ENCODE measurements at places on chromosomes 7 and 10.

DNA sequence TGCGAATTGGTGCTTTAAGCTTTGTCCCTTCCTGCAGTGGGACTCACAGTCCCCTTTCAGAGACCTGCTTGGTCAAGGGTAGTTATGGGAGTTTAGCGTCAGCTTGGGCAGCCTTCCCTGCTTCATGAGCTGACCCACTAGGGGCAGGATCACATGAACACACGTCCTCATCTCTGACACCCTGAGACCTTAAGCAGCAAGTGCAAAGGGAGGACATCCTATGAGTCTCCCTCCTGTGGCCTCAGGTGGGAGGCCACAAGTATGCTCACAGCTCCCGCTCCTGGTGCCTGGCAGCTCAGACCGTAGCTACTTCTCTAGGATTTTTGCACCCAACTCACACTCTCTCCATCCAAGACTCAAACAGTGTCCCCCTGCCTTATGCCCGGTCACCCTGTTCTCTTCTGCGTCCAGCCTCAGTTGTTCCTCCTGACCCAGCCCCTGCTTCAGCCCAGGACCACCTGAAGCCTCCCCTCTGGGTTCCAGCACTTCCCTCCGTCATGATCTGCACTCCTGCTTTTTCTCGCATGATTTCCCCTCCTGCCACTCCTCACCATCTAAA, 136.6 kb upstream of the FAM20C start:
- DNase-seq = peak; percentile 59

DNA sequence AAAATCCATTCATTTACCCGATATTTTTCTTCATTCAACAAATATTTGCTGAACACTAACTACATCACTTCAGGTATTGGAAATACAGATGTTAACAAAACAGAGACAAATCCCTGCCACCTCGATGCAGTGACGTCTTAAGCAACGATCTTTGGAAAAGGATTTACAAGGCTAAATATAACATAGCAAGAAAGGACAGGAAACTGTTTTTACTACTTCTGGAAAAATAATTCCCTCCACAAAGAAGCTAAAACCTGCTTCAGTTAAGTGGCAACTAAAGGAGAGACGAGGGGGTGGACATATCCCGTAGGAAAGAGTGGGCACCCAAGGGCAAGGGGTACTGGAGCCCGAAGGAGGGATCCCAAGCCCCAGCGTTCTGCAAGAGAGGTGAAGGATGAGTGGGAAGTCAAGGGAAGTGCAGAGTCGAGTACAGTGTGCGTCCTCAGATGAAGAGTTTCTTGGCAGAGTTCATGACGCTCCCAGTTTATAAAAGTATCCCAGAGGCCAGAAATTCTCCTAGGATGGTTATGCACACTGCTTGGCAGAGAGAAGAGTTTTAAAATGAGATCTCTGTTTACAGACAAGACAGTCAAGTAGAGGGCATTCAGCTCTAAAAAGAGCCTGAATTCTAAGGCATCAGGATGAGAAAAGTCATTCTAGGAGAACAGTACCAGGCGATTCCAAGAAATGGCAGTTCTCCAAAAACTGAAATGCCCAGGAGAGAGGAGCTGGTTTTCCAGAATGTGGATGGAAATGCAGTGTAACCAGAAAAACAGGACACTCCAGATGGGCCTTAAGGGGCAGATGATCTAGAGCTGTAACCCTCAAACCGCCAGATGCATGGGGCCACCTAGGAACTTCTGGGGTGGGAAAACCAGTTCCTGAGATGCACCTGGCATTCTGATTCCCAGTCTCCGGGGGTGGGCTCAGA, 97.3 kb downstream of the GRB10 start:
- no peak for DNase-seq

DNA sequence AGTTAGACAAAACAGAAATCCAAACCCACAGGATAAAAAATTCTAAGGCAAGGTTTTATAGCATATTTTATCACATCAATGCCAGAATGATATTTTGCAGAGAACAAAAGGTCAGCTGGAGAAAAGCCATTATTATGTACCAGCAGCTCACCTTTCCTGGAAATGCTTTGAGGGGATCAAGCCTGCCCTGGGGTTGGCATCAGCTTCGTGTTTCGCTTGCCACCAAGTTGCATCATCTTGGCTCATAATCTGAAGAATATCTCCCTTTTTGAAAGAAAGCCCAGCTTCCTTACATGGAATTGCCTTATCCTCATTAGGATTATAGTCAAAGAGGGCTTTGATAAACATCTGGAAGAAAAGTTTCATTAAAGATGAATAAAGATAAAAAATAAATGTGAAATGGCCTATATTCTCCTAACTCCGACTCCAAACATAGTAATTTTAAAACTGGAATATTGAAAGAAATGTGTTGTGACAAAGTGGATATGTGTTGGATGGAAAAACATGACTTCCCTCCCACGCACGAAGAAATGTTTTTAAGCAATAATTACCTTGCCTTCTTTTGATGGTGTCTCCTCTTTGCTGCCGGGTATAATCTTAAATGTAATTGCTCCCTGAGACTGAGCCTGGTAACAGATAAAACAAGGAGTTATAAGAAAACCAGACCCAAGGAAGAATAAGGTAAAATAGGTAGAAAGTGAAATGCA, 121.3 kb upstream of the ODAD2 start:
- no peak for DNase-seq

DNA sequence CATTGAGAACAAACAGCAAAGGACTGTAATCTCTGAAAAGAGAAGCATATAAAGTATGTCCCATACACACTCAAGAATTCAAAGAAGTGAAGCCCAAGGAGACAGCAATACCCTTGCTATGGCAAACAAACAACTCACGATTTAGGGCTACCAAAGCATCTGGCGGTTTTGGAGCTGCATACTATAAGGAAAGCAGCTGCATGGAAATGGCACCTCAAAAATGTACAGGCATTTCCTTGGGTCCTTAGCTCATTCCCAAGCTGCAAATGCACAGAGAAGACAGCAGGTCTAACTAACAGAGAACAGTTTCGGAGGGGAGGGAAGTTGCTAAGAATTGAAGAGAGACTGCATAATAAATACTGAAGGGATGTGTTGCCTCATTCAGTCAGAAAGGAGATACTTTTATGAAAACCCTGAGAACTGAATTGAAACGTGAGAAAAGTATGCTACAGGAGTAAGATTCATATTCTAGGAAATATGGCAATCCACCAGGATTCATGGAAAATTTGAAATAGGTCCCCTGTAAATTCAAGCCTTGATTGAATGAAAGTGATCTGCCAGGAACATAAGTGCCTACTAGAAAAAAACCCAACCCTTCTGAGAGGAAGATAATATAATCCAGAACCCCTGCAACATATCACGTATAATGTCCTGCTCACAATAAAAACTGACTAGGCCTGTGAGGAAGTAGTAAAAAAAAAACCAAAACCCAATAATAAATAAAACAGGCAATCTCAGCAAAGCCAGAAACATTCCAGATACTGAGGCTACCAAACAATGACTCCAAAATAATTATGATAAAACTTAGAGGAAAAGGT, 36.4 kb downstream of the CUBN start:
- no peak for DNase-seq

DNA sequence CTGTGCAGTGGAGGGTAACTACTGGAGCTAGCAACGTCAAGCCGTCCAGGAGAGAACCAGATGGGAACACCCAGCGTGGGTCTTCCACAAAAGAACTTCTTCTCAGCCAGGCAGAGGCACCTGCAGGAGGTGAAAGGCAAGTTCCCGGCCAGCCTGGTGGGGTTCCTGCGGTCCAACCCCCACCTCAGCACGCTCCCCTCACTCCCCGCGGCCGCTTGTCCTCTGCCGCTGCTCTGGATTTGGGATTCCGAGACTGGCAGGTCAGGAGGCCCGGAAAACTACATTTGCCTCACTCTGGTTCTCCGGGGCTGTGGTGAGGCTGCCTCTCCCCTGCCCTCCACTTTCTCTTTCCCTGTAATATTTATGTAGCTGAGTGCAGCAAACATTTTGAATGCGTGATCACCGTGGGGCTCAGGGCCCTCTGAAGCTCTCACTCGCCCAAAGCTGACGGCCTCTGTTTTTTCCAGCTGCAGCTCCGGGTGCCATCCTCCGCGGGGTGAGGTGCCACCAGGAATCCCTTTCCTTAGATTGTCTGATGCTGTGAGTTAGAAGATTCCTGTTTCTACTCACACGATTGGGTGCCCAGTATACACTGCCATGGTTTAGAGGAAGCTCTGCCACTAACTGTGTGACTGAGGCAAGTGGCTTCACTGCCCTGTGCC, 366.9 kb downstream of the DNAJB6 start:
- peak; percentile 29 for DNase-seq

DNA sequence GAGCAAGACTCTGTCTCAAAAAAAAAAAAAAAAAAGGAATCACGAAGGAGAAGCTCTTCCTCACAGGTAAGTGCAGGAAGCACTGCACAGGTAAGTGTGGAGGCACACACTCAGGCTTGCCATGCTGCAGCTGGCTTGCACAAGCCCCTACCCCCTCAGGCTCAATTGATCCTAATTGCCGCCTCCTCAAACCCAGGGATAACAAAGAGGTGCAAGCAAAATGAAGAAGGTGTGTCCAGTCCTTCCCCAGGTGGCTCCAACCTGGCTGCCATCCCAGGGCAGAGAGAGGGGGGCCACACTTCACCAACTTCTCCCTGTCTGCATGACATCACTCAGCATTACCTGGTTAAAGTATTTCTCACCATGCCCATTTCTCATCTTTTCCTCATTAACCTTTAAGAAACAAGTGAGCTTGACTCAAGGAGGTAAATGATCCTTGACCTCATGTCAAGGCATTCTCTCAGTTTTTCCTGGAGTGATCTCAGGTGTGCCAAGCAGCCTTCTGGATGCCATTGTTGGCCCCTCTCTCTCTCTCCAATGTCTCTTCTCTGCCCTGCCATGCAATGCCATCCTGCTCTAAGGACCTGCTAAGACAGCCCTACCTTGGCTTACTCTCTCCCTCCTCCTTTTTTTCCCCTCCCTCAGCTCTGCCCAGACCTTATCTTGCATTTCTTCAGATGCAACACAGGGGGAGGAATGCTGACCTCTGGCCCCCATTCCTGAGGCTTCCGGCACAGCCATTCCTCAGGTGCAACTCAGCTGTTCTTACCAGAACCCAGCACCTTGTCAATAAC, 13.0 kb upstream of the TRPV6 start:
- DNase-seq = peak; percentile 87

GRCh38 chr10:132246296-132246695, 59.5 kb downstream of the DPYSL4 start:
- no peak for DNase-seq

- DNase-seq = no peak
These were observed 11.2 kb downstream of the AVL9 start for GRCh38 chr7:32506266-32507054.

DNA sequence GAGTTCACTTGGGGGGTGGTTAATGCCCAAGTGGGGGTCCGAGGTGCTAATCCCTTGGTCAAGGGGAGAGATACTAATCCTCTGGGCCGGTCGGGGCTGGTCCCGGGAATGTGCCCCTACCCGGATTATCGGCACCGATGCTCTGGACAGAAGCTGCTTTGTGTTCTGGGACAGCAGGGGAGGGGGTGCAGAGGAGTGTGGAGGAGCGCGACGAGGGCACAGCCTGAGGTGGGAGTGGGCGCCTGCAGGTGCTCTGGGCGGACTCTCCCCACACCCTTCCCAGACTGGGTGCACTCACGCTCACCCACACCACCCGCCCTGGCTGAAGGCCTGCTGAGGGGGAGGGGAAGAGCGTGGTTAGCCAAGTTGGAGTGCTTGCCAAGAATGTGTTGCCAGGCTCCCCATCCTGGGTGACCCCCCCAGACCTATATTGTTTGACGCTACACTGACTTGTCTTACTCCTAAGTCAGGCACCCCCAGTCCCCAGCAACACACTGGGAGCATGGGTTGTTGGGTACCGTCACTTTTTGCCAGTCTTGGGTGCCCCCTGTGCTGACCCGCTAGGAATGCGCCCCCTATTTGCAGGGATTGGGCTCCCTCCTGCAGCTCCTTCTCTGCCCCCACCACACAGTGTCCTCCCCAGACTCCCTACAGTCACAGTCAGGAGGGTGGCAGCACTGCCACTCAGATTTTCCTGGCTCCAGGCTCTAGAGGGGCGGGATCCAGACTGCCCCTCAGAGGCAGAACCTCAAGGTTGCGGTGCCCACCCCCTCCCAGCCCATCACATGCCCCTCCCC, 1.2 kb downstream of the SLC4A2 start:
- DNase-seq = no peak

GRCh38 chr10:11515596-11516430, 95.6 kb downstream of the USP6NL start:
- no peak for DNase-seq

- DNase-seq = no peak
These were observed 21.8 kb downstream of the NET1 start for GRCh38 chr10:5434017-5434753.

DNA sequence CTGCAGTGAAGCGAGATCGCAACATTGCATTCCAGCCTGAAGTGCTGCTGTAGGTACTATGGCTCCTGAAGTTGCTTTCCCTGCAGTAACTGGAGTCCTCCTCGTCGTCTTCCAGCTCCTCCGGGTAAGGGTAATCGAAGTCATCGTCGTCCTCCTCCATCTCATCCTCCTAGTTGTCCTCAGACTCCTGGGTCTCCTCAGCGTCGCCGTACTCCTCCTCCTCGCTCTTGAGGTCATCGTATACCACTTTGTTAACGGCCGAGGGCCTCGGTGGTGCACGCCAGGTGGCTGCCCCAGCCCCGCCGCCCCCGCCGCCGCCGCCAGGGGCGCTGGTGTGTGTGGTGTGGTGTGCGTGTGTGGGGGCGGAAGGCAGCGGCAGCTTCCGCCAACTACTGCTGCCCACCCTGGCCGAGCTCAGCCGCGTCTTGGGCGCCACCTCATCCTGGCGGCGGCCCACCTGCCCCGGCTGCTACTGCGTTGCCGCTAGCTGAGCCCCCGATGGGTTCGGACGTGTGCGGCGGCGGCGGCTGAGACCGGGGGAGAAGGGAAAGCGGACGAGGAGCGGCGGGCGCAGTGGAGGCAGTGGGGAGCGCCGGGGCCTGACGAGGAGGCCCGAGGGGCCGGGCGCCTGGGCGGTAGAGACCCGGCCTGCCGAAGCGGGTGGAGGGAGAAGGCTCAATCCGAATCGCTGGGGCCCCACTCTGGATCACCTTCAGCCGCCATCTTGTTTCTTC, 11.8 kb upstream of the ACBD5 start:
- DNase-seq = peak; percentile 92

- DNase-seq = no peak
These were observed 353.1 kb downstream of the GPR37 start for GRCh38 chr7:124412531-124412930.

GRCh38 chr10:59888781-59889435, 17.4 kb downstream of the CCDC6 start:
- DNase-seq = no peak

- DNase-seq = no peak
These were observed 3.5 kb upstream of the NSMCE4A start for GRCh38 chr10:121978511-121978910.

DNA sequence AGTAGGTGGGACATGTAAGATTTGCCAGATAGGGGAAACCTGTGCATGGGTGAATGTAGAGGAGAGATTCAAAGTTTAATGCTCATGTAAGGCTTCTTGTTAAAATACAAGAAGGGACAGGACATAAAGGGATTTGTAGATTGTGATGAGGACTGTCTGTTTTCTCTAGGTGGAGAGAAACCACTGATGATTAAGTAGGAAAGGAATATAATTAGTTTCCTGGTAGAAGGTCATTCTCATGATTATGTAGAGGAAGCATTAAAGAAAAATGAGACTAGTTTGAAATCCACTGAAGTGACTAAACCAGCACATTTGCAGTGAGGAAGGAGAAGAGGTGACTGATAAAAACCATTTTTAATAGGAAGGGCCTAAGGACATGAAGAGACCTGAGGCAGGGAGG, 19.6 kb upstream of the MACC1 start:
- DNase-seq = no peak

GRCh38 chr7:151675196-151675920, 155.7 kb upstream of the RHEB start:
- no peak for DNase-seq
